ENCODE measurements at places on chromosomes 3 and 15. TPM values are rescaled to one million over a fixed set of nuclear protein-coding genes. Genes with fewer than 3 reads are reported as not detected.

WDR49 gene
- under 0.01 TPM for total RNA-seq

TAGLN3 gene
- total RNA-seq, result not detected

CCR3 gene
- not detected for total RNA-seq

CLDN18 gene
- total RNA-seq, result not detected

CHRM5 gene
- total RNA-seq, result not detected

CHRNA5 gene
- 6.9 TPM for total RNA-seq

SPINK8 gene
- total RNA-seq, result not detected

SERPINI2 gene
- not detected for total RNA-seq

ZNF660 gene
- total RNA-seq, result 1.4 TPM

ZNF501 gene
- total RNA-seq, result 4.6 TPM

IQCF5 gene
- not detected for total RNA-seq

ZBTB47 gene
- 22.9 TPM for total RNA-seq

Data from vein endothelial cell (primary cell).